ENCODE measurements at places on chromosomes 1 and 21. TPM values are rescaled to one million over a fixed set of nuclear protein-coding genes. Genes with fewer than 3 reads are reported as not detected.

GRCh38 chr1:113855630-113856400 lies 15.7 kb downstream of the PTPN22 start:
- no peak for DNase-seq

- peak; percentile 26 for DNase-seq
These were observed 61.0 kb downstream of the IER5 start for GRCh38 chr1:181149326-181150125.

DNA sequence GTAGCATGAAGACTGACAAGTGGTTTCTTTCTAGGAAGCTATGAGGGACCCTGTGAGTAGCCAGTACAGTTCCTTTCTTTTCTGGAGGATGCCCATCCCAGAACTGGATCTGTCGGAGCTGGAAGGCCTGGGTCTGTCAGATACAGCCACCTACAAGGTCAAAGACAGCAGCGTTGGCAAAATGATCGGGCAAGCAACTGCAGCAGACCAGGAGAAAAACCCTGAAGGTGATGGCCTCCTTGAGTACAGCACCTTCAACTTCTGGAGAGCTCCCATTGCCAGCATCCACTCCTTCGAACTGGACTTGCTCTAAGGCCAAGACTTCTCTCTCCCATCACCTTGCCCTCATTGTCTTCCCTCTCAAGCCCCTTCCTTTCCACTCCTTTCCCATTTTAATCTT lies 3.4 kb upstream of the GABPB2 start:
- DNase-seq, result no peak

Gene AGL
- total RNA-seq, result 22.5 TPM

Gene FYB2
- 0.15 TPM for total RNA-seq

- no peak for DNase-seq
These were observed 121.2 kb downstream of the LTN1 start for GRCh38 chr21:28871388-28872010.

DNA sequence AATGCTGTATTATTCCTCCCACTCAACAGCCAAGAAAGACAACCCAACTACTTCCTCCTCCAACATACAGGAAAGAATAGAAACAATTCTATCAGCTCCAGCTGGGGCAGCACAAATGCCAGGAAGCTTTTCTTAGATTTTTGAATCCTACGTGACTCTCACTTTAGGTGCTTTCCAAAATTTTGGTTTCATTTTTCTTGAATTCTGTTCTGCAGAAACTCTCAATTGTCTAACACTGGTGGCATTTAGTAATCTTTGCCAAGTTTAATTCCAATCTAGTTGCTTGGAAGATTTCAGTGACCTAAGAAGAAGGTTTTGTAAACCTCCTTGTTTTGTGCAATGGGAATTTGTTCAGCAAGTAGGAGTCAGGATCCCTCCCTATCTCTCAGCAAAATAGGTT lies 37.1 kb upstream of the DOCK7 start:
- DNase-seq, result no peak

- DNase-seq, result no peak
These were observed 33.4 kb downstream of the DDX20 start for GRCh38 chr1:111789142-111789541.

Gene LAMC2
- total RNA-seq, result 7.9 TPM

Gene OR2T35
- total RNA-seq, result not detected

- no peak for DNase-seq
These were observed 33.9 kb upstream of the POU2F1 start for GRCh38 chr1:167186771-167187170.

DNA sequence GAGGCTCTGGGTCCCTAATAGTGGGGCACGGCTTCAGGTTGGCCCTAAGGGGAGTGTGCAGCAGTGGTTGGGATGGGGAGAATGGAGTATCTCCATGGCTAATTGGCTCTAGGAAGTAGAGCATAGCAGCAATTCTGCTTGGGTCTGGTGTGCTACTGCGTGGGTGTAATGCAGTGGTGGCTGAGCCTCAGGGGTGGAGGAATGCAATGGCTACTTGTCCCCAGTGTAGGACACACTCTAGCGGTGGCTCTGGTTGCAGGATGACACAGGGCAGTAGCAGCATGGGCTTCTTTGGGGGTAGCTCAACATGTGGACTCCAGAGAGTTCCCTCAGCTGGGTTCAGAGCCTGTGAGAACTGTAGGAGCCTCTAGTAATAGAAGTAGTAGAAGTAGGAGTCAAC lies 91.2 kb upstream of the FAM78B start:
- no peak for DNase-seq

DNA sequence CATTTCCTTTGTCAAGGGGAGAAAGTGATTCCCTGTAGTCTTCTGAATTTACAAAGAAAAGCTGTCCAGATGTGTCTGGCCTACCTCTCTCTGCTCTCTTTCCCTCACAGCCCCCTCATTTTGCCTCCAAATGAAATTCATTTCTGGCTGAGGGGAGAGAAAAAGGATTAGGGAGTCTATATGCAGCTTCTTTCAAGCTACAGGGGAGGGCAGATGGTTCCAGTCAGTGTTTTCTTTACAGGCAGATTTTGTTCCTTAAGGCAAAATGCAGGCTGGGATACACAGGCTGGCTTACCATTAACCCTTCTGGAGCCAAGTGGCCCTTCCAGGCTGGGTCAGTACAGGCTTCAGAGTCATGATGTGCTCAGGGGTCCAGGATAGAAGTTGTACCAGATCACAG lies 198.1 kb upstream of the USP24 start:
- no peak for DNase-seq

Gene GRIK1
- total RNA-seq, result not detected

GRCh38 chr1:65299328-65299727 lies 10.0 kb upstream of the DNAJC6 start:
- no peak for DNase-seq

- no peak for DNase-seq
These were observed 14.4 kb upstream of the FCRL5 start for GRCh38 chr1:157566484-157567300.

- DNase-seq, result no peak
These were observed 5.5 kb upstream of the TMEM54 start for GRCh38 chr1:32906654-32907053.

- no peak for DNase-seq
These were observed 115.5 kb upstream of the VAV3 start for GRCh38 chr1:108080448-108080847.

Gene MAP10
- total RNA-seq, result 2.5 TPM

Data from WTC11 (cell line).